Stimulated activated CD8-positive, alpha-beta memory T cell treated with anti-CD3 and anti-CD28 coated beads, Interleukin-4, amount 100 ng/mL, for 4 hours (primary cell): ENCODE measurements at places on chromosomes 7 and 10.

- DNase-seq = no peak
Observed at GRCh38 chr7:111855161-111855841, 293.0 kb upstream of the IMMP2L start.

- DNase-seq = no peak
Observed at GRCh38 chr7:27739301-27739908, 557 bp upstream of the TAX1BP1 start.

DNA sequence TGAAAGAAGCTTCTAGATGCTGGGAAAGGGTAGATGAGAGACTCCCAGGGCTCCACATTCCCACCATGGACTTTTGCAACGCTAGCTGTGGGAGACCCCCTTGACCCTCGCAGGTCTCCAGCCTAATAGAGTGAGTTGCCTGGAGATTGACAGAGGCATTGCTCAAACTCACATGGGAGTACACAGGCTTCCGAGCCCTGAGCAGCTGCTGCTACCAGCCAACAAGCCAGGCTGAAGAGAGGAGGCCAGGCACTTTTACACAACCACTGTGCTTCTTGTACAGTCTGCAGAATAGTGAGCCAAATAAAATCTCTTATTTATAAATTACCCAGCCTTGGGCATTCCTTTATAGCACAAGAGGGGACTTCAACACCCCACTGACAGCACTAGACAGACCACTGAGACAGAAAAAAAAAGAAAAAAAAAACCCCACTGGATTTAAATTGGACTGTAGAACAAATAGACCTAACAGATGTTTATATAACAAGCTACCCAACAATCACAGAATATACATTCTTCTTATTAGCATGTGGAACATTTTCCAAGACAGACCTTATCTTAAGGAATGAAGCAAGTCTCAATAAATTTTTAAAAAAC, 146.2 kb downstream of the ZFAND4 start:
- no peak for DNase-seq

GRCh38 chr10:74384615-74385183, 233.7 kb downstream of the ADK start:
- no peak for DNase-seq

- DNase-seq = no peak
Observed at GRCh38 chr7:72754312-72754711, 73.7 kb downstream of the TYW1B start.

DNA sequence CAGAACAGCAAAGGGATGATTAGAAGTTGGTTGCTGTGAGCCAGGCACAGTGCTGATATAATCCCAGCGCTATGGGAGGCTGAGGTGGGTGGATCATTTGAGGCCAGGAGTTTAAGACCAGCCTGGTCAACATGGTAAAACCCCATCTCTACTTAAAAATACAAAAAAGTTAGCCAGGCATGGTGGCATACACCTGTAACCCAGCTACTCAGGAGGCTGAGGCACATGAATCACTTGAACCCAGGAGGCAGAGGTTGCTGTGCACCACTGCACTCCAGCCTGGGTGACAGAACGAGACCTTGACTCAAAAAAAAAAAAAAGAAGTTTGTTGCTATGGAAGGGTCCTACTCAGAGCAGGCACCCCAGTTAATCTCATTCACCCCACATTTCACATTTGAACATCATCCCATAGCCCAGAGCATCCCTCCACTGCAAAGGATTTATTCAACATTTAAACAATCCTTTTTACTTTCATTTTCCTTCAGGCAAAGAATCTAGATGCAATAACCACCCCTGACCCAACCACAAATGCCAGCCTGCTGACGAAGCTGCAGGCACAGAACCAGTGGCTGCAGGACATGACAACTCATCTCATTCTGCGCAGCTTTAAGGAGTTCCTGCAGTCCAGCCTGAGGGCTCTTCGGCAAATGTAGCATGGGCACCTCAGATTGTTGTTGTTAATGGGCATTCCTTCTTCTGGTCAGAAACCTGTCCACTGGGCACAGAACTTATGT, 4.1 kb downstream of the IL6 start:
- no peak for DNase-seq

DNA sequence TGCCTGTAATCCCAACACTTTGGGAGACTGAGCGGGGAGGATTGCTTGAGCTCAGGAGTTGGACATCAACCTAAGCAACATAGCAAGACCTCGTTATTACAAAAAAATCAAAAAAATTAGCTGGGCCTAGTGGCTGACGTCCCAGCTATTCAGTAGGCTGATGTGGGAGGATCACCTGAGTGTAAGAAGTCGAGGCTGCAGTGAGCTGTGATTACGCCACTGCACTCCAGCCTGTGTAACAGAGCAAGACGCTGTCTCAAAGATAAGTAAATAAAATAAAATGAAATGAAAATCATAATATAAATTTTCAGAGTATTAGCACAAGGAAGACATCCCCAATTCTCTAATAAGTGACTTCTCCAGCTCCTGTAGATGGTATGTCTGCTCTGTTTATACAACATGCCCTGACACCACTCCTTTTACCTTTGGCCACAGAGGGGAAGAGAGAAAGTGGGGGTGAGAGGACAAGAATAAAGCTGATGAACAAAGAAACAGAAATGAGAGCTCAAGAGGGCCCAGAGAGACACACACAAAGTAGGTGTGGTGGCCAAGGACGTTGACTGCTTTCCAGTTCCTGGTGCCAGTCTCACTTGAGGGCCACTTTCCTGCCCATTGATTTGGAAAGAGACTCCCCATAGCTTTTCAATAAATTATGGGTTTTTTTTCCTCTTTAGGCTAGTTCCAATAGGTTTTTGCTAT, 62.9 kb downstream of the PTTG1IP2 start:
- no peak for DNase-seq

DNA sequence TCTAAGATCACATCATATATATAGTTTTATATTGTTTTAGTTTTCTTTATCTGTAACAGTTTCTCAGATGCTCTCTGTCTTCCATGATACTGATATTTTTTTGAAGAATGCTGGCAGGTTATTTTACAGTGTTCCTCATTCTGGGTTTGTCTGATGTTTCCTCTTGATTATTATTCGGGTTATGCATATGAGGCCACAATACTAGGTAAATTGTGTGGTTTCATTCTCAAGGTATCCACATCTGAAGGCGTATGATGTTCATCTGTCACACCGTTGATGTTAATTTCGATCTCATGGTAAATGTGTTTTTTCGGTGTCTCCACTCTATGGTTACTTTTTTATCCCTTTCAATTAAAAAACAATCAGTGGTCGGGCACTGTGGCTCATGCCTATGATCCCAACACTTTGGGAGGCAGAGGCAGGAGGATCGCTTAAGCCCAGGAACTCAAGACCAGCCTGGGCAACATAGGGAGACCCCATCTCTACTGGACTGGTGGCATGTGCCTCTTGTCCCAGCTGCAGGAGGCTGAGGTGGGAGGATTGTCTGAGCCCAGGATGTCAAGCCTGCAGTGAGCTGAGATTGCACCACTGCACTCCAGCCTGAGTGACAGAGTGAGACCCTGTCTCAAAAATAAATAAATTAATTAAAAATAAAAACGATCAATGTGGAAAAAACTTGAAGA, 108.9 kb downstream of the TPST1 start:
- no peak for DNase-seq

DNA sequence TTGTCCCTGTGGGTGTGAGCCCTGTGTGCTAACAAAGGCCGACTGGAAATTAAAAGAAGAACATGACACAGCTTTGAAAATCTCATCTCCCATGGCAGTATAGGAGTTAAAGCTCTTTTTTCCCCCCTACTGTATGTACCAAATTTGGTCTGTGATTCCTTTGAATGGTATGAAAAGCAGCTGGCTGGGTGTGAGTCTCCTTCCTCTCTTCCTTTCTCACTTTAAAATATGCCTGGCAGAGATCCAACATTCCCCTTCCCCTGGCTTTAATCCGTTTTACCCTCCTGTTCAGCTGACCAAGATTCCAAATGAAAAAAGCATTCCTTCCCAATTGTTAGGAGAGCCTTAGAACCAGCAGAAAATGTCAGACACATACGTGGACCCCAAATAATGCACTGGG, 225.0 kb upstream of the CELF2 start:
- no peak for DNase-seq

GRCh38 chr10:72689660-72690059, 2.3 kb upstream of the MCU start:
- DNase-seq = no peak

- no peak for DNase-seq
Observed at GRCh38 chr10:80203835-80204676, 1.3 kb downstream of the ANXA11 start.

DNA sequence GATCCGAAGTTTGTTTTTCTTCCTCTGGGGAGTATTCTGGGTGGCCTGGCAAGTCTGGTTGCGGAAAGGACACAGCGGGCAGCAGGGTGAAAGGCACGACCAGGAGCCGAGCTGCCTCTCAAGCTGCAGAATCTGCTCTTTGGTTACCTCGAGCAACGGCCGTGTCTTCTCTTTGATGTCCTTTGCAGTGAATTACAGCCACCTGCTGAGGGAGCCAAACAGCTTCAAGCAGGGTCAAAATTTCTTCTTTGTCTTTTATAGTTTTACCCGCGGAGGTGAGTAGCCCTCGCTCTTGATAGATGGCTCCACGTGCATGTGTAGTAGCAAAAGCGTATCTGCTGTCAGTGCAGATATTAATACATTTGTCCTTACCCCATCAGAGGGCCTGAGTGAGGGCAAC, 177.3 kb upstream of the MBL2 start:
- DNase-seq = no peak

GRCh38 chr7:134212576-134213546, 85.7 kb downstream of the LRGUK start:
- no peak for DNase-seq

DNA sequence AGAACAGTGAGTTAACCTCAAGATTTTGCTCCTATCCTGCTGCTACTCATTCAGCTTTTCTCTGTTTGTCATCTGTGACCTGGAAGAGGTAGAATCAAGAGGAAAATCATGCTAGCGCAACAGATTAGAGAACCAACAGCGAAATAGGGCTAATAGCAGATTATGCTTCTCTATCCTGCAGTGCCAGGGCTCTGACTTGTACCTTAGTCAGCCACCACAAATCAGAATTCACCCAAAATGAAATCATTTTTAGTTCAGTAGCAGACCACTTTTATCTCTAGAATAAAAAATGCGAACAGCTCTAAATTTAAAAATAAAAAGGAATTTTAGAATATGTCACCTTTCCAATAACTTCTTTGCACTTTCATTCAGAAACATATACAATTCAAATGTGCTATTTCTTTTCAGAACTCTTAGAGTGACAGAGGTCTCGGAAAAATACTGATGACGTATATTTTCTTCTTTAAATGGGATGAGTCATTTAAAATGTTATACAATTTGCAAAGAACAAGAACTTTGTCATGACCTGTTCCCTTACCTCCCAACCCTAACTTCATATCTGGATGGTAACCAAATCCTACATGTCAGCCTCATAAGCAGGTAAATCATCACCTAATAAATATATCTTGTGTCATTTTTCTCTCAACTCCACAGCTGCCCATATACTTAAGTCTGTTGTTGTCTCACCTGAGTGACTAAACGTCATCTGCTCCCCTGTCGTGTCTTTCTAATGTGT, 896.4 kb downstream of the PCDH15 start:
- DNase-seq = no peak

- DNase-seq = no peak
Observed at GRCh38 chr7:84077336-84077735, 117.3 kb downstream of the SEMA3A start.

DNA sequence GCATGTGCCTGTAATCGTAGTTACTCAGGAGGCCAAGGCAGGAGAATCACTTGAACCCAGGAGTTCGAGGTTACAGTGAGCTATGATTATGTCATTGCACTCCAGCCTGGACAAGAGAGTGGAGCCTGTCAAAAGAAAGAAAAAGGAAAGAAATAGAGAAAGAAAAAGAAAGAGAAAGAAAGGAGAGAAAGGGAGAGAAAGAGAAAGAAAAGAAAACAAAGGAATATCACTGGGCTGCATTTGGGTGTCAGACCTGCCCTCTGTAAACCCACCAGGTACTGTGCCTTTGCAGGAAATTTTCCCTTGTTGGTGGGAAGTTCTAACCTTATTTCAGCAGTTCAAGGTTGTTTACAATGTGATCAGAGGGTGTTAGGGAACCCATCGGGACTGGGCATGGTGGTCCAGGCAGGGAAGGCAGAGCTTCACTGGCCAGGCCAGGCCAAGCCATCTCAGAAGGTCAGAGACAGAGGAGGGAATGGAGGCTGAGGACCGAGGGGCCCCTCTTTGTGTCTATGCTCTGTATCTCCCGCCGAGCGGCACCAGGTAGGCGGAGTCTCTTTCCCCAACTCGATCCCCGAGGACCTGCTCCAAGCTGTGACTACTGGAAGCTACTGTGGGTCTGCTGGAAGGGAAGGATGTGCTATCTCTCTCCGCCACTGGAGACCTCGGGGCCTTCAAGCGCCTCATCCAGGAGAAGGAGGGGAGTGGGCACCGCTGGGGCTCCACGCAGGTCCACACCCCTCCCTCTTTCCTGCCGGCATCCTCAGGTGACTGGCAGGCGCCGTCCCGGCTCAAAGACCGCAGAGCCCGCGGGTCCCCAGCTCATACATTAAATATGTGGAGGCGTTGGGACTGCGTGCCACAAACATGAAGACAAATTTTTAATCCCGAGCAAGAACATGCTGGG, 15.2 kb upstream of the KAZALD1 start:
- DNase-seq = no peak

DNA sequence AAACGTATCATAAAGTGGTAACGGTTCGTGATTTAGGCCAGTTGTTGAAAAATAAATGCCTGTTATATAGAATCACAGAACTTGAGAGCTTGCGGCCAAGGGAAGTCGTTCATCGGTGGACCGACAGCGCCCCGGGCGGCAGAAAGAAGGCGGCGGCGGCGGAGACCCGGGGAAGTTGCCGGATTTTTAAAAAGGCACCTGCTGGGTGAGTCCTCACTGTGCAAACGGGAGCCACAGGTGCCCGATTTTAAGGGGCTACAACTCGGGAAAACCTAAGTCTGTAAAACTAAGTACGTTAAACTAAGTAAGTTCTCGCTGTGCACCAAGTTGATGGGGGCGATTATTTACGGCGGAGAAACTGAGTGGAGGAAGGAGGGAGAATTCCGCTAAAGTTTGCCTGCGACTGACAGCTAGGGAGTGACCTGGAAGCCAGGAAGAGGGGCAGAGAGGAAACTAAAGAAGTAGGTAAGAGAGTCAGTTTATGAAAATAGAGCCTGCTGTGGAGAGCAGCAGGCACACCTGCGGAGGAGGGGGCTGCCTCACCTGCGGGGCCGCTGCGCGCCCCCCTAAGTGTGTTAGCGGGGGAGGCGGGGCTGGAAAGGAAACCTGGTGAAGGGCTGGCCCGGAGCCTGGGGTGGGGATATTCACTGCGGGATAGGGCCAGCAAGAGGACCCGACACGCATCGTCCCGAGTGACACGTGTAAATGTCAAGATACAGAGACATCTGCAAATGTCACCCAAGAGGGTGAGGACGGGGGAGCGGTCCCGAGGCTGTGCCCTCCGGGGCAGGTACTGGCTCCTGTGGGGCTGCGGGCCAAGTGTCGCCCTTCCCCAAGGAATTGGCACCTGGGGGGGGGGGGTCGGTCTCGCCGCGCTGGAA, 996 bp downstream of the ADAM12 start:
- DNase-seq = no peak
